ENCODE measurements at places on chromosomes 4 and X.

- DNase-seq = no peak
Observed at GRCh38 chrX:42149765-42150164, 226.4 kb upstream of the CASK start.

GRCh38 chrX:38275615-38276014 is 51.7 kb downstream of the RPGR start:
- DNase-seq = no peak

GRCh38 chr4:152936446-152937335 is 568 bp downstream of the FHDC1 start:
- peak; percentile 13 for DNase-seq

- DNase-seq = no peak
Observed at GRCh38 chr4:126856906-126857305, 775.9 kb upstream of the INTU start.

GRCh38 chr4:15996773-15997172 is 33.8 kb upstream of the FGFBP2 start:
- no peak for DNase-seq

DNA sequence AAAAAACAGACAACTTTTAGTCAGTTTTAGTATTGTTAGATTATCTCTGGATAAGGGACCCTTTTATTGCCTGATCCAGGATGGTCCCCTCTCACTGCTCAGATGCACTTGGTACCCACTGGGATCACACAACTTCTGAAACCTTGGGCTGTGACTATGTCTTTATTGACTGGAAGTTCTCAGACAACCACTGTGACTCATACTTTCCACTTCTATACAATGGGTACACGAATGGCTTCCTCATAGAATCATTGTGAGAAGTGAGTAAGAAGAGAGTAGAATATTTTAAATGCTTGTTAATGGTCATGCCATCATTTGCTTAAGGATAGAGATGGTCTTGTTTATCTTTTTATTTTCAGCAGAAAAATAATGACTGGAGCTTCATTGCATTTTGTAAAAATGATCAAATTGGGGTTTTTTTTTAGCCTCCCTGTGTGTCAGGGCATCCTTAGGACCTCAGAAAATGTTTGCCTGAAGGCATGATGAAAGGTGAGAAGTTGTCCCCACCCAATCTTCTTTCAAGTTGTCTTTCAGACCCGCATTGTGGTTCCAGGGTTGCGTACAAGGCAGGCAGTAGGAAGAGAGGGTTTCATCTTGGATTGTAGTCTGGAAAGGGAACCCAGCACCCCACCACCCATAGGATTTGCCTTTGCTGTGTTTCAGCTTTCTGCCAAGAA is 115.1 kb downstream of the CPEB2 start:
- no peak for DNase-seq

GRCh38 chr4:8046925-8047541 is 107.4 kb upstream of the AFAP1 start:
- no peak for DNase-seq

GRCh38 chr4:5957076-5957475 is 61.2 kb downstream of the C4orf50 start:
- DNase-seq = no peak

DNA sequence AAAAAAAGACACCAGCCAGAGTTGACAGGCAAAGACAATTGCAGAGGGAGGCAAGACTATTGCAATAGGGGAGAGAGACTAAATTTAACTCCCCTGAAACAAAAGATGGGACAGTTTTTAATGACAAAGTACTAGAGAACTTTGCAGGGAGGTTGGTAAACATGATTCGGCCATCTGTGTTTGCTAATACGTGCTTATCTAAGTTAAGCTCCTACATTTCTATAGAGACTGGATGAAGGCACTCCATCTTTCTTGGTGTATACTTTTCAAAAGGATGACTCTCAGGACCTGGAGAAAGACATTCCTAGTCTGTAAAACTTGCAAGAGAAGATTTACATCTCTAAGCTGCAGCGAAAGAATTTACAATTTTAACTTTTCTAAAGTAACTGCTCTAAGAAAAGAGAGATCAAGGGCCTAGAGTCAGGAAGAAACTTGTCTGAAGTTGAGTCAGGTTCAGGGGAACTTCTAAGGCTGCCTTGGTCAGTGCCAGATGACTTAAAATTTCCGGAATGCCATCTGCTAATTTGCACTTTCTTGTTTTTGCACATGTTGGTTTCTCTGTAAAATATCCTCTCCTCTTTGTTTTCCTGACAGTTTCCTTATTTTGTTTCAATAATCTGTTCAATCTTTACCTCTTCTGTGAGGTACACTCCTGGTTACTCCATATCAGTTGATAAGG is 10.6 kb downstream of the ADAM29 start:
- no peak for DNase-seq

GRCh38 chr4:161393602-161394001 is 770.2 kb downstream of the FSTL5 start:
- DNase-seq = no peak

- no peak for DNase-seq
Observed at GRCh38 chrX:109952985-109953905, 49.7 kb upstream of the TMEM164 start.

DNA sequence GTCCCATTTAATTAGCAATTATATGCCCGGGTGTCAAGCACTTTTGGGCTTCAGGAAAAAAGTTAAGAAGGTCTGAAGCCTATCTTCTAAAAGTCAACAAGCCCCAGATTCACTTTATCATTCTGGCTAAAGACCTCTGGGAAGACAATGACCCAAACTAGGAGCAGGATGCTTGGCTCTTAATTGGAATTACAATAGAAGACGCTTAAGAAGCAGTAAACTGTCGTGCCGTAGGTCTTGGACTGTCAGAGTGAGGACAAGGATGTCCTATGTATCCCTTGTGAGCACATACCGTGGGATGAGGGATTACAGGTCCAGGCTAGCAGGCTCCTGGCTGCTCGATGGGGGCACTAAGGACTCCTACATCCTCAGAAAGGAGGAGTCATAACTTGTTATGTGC is 3.2 kb upstream of the ARHGAP36 start:
- no peak for DNase-seq

- no peak for DNase-seq
Observed at GRCh38 chr4:2470791-2471190, 1.9 kb downstream of the RNF4 start.

GRCh38 chr4:40572692-40573310 is 56.9 kb downstream of the RBM47 start:
- no peak for DNase-seq

- DNase-seq = no peak
Observed at GRCh38 chrX:149962859-149963757, 24.8 kb upstream of the EOLA2 start.

DNA sequence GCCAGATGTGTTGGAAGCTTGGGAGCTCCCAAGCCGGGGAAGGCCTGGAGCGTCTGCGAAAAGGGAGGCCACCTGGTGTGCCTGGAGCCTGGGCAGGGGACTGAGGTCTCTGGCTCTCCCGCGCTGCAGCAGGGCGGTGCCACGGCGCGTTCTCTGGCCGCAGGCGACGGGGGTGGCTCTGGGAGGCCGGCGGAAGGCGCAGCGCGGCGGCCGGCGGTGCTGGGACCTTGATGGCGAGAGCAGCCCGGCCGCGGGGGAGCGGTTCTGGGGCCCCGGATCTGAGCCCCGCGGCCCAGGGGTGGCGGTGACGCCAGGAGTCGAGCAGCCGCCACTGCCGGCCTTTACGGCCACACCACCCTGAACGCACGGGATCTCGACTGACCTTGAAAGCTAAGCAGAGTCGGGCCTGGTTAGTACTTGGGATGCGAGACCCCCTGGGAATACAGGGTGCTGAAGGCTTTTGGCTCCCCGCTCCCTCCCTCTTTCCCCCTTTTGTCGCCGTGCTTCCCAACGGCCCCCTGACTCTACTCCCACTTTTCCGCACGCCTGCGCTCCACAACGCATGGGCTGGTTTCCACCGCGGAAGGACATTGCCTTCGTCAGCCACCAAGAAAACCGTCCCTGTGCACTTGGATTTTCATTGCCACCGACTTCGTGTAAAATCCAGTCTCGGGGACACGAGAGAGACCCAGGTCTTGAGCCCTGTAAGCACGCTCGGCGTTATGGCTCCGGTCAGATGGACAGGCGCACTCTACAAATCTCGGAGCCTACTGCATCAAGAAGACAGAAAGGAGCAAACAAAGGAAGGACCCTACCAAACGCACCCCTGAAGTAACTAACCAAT is 9.5 kb downstream of the FRG2 start:
- DNase-seq = no peak

DNA sequence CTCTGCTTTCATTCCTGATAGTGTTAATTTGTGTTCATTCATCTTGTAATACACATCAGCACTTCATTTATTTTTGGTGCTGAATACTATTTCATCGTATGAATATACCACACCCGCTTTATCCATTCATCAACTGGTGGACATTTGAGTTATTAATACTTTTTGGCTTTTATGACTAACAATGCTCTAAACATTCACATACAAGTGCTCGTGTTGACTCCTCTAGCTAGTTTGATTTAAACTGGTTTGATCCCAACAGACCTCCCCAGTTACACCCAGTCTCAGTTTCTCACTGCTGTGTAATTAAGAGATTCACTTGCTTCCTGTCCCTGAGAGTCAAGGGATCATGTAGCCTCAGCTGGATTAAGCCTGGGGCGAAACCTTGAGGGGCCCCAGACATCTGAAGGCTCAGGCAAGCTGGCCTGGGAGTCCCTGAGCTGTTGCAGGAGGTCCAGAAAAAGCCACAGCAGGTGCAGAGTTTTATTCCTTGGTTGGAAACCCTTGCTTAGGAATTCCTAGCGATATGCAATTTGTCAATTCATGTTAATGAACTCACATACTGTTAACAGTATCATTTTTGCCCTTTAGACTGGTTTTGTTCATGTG is 52.8 kb upstream of the CLDN24 start:
- no peak for DNase-seq

DNA sequence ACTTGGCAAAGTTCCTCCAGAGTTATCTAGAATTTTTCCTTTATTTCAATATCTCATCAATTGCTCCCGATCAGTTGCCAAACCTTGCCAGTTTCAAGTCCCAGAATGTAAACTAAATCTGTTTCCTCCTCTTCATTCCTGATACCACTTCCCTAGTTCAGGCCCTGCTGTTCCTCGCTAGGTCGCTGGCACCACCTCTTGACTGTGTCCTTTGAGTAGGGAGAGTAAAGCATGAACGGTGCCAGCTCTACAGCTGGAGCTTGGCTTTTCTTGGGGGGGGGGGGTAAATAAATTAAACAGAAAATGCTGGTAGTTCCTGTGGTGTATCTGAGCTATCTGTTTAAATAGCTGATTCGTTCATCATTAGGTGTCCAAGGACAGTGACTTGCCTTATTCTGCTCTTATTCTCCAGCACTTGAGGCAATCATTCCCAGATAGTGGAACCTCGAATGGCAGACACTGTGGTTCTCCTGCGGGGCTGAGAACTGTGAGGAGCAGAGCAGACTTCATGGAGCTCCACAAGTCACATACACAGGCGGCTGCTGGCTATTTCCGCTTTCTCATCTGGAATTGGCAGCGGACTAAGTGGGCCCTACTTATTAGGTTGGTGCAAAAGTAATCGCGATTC is 168.3 kb upstream of the FAT1 start:
- DNase-seq = no peak

- no peak for DNase-seq
Observed at GRCh38 chr4:154928640-154929257, 147.7 kb downstream of the RBM46 start.

DNA sequence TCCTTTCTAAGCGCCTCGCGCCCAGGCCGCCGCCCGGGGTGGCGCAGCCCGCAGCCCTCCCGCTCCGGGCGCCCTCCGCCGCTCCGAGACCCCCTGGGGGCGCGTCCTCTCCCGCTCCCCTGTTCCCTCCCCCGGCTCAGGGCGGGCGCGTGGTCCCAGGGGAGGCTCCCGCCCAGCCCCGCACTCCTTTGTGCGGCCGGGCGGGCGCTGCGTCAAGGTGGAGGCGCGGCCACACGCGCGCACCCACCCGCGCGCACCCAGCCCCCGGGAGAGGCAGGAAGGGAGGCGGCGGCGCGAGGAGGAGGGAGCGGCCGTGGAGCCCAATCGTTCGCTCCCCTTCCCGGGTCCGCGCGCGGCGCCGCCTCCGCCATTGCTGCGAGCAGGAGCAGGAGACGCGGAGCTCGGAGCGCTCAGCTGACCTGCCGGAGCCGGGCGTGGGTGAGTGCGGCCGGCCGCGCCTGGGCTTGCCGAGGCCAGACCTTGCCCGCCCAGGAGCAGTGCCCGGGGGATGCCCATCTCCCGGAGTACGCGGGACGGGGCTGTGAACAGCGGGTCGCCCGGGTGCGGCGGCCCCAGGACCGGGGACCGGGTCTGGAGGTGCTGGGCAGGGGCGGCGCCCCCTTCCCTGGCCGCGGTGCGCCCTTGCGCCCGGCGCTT is at the start of gene NSG1:
TSS of gene NSG1 (plus strand) at position 367 of the 657 bp plus-strand sequence. CDS start 528 bp downstream, outside the sequence.
- no peak for DNase-seq

DNA sequence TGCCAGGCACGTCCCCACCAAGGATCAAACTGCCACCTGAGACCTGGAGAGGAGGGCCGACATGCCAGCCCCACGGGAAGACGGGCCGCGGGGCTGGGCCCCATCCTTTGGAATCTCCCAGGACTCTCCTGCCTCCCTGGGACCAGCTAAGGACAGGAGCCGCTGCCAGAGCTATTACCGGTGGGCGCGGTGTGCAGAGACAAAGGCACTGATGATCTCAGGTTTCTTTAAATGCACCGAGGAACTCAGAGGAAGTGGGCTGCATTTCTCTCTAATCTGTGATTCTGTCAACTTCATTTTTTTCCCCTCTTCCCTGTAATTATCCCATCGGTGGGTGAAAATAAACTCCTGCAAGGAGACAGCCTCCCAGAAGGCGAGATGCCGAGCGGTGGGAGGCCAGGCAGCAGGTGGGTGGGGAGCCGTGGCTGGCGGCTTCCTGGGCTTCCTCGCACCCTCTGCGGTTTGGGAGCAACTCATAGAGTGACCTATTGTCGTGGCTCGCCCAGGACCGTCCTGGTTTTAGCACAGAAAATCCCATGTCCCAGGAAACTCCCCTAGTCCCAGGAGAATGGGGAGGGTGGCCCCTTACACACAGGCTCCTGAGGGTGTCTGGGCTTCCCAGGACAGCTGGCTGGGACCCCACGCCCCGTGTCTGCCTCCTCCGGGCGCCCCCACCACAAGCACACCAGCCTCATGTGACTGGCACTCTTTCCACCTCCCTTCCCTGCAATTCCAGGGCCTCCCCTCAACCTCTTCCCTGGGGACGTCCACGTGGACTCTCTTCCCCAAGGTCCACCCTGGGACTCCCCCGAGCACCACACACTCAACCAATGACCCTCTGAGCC is 62.3 kb upstream of the ADRA2C start:
- DNase-seq = no peak

- no peak for DNase-seq
Observed at GRCh38 chr4:151865312-151865711, 104.5 kb upstream of the GATB start.

GRCh38 chrX:97987979-97988378 is 1104.3 kb downstream of the RPA4 start:
- DNase-seq = no peak

GRCh38 chrX:110964786-110965185 is 131.2 kb upstream of the PAK3 start:
- no peak for DNase-seq

- no peak for DNase-seq
Observed at GRCh38 chr4:6929339-6929811, 19.7 kb downstream of the TBC1D14 start.

Data from cortex of kidney (tissue), 1 donor.